Naive thymus-derived CD8-positive, alpha-beta T cell (primary cell): ENCODE measurements at places on chromosomes 11 and 22. TPM values are rescaled to one million over a fixed set of nuclear protein-coding genes. Genes with fewer than 3 reads are reported as not detected.

The ACTN3 gene
- 0.27 TPM for total RNA-seq

The NAALAD2 gene
- not detected for total RNA-seq

The SLC22A12 gene
- not detected for total RNA-seq

The DCDC1 gene
- total RNA-seq, result 1.8 TPM

GRCh38 chr11:76336597-76336996, 44.3 kb downstream of the THAP12 start:
- no peaks in the 10 kb centered on the region for H3K36me3 ChIP-seq
- DNase-seq, result no peak
- no peaks in the 10 kb centered on the region for H3K27me3 ChIP-seq
- peaks cover 20% of the 10 kb centered on the region for H3K4me1 ChIP-seq
- H3K4me3 ChIP-seq, result no peak overlapping the region

DNA sequence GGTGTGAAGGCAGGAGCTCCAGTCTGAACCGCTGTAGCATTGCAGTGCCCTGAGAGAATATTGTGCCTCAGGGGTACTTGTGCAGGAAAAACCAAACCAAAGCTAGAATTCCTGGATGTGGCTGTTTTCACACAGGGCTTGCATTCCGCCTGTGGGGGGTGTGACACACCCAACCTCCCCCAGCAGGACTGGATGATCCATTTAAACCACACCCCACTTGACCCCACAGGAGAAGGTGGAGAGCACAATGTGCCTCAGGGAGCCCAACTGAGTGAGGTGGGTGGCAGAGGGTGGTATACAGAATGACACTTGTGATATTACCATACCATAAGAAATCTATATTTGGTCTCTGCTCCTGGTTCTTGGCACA, 66.9 kb upstream of the SLC22A12 start:
- DNase-seq, result no peak
- no peaks in the 10 kb centered on the region for H3K4me1 ChIP-seq
- no peaks in the 10 kb centered on the region for H3K36me3 ChIP-seq
- H3K4me3 ChIP-seq, result no peak overlapping the region
- no peak overlapping the region for H3K27ac ChIP-seq

DNA sequence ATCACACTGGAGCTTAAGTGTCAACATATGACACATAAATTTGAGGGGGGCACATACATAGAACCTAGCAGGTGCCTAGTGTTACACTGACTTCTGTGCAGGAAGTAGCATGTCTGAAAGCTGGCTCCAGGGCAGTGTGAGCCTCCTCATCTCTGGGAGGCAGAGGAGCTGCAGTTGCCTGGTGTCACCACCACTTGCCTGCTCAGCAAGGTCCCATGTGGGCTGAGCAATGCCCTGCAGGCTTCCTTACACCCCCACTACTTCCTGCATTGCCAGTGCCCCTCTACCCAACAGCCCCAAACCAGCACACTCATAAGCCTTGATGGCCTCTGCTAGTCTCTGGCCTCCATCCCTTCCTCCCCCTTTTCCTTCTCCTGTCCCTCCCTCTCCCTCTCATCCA, 165.8 kb downstream of the BUD13 start:
- DNase-seq, result no peak
- H3K27ac ChIP-seq, result no peak overlapping the region
- H3K4me3 ChIP-seq, result no peak overlapping the region

GRCh38 chr11:93547773-93548172, 4.6 kb upstream of the SMCO4 start:
- no peak for DNase-seq
- H3K27me3 ChIP-seq, result peaks cover 14% of the 10 kb centered on the region
- no peak overlapping the region for H3K4me3 ChIP-seq
- no peak overlapping the region for H3K27ac ChIP-seq

DNA sequence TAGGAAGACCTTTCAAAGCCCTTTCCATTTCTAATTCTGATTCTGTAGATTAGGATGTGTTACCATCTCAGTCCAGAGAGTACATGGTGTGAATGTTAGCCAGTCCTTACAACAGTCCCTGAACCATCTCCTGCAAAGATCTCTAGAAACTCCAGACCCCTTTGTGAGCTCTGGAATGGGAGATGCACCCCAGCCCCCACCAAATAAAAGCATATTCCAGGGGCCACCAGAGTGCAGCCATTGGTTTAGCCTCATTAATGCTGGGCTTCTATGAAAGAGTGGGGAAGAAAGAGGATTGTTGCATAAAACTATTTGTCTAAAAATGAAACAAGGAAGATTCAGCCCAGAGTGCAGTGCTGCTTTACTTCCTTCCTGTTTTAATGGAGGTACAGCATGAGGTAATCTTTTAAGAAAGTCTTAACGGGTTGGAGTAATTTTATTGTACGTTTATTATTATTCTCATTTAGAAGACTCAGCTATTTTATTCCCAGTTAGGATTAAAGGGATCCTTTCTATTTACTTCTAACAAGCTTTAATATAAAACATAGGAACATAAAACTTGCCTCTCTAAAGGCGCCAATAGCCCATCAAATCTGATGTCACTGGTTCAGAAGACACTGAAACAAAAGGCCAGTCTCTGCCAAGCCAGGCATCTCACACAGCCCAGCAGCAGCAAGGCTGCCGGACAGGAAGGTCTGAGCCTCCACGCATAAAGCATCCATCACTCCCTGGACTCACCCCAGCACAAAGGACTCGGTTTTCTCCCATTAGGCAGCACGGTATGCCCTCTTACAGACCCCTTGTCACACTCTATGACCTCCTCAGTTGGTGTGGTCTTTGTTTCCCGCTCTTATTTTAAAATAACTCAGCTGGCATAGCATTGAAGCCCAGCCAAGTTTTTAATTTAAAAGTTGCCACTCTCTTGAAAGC, 203.9 kb upstream of the BLID start:
- H3K27me3 ChIP-seq, result peaks cover 35% of the 10 kb centered on the region
- no peaks in the 10 kb centered on the region for H3K4me1 ChIP-seq
- H3K4me3 ChIP-seq, result no peak overlapping the region
- H3K27ac ChIP-seq, result no peak overlapping the region

DNA sequence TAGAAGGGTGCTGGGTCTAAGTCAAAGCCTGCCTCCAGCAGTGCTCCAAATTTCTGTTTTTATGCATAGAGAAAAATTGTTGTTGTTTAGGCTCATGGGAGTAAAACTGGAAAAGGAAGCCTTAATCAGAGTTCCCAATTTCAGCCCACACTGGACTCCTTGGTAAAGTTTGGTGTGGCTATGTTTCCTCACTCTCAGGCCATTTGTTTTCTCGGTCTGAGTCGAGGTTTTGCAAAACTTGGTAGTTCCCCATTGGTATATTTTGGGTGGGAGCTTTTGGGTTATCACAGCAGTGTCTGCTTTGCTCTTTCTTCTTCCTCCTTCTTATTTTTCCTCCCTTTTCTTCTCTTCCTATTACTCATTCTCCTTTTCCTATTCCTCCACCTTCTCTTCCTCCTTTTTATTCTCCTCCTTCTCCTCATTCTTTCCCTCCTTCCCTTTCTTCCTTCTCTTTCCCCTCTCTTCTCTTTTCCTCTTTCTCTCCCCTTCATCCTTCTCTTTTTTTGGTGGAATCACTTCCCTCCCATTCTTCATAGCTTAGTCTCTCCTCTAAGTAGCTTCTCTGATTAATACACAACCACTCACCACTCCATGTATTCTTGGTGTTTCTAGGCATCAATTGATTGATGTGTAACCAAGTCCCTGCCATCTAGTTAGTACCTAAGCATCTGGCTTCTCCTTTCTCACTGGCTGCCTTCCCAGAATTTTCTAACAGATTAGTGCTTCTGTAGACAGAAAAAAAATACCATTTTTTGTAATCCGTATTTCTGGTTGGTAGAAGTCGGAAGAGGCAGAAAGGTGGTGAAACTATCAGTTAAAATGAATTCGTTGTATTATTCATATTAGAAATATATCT, 10.1 kb downstream of the SLC5A1 start:
- H3K27me3 ChIP-seq, result peaks cover 13% of the 10 kb centered on the region
- no peak overlapping the region for H3K4me3 ChIP-seq
- H3K4me1 ChIP-seq, result peaks cover 4% of the 10 kb centered on the region
- no peaks in the 10 kb centered on the region for H3K36me3 ChIP-seq
- DNase-seq, result no peak

- no peak overlapping the region for H3K4me3 ChIP-seq
- H3K27me3 ChIP-seq, result peaks cover 15% of the 10 kb centered on the region
- DNase-seq, result no peak
- no peaks in the 10 kb centered on the region for H3K36me3 ChIP-seq
- no peak overlapping the region for H3K27ac ChIP-seq
Observed at GRCh38 chr11:111303461-111303860, 5.1 kb downstream of the POU2AF3 start.

GRCh38 chr11:106480581-106481190, 403.2 kb downstream of the AASDHPPT start:
- DNase-seq, result no peak
- no peaks in the 10 kb centered on the region for H3K36me3 ChIP-seq
- H3K4me3 ChIP-seq, result no peak overlapping the region
- no peaks in the 10 kb centered on the region for H3K27me3 ChIP-seq
- no peak overlapping the region for H3K27ac ChIP-seq
- H3K4me1 ChIP-seq, result no peaks in the 10 kb centered on the region

DNA sequence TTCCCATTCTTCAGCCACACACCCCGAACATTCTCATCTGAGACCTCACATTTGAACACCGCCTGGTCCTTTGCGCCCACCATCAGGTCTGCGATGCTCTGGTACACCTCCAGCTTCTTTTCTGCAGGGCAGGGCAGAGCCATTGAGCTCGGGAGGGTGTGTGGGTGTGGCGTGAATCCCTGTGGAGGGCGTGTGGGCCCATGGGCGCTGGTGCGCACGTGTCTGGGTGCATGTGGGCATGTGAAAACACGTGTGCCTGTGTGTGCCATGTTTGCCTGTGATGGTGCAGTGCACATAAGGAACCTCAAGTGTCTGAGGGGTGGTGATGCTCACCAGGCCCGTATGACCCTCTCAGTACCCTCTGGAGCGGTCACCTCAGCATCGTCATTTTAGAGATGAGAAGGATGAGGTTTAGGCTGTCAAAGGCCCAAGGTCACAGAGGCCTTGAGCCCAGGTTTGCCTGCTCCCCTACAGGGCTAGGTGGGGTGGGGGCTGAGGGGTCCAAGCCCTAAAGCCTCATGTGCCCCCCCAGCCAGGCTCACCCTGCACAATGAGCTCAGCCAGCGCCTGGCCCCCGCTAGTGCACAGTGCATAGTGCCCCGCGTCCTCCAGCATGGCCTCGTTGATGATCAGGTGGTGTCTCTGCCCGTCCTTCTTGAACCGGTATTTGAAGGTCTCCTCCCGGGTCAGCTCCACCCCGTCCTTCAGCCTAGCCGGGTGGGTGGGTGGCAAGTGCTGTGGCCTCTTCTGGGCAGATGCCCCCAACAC, 10.3 kb downstream of the MYBPC3 start:
- no peaks in the 10 kb centered on the region for H3K27me3 ChIP-seq
- H3K4me3 ChIP-seq, result no peak overlapping the region
- no peak overlapping the region for H3K27ac ChIP-seq

DNA sequence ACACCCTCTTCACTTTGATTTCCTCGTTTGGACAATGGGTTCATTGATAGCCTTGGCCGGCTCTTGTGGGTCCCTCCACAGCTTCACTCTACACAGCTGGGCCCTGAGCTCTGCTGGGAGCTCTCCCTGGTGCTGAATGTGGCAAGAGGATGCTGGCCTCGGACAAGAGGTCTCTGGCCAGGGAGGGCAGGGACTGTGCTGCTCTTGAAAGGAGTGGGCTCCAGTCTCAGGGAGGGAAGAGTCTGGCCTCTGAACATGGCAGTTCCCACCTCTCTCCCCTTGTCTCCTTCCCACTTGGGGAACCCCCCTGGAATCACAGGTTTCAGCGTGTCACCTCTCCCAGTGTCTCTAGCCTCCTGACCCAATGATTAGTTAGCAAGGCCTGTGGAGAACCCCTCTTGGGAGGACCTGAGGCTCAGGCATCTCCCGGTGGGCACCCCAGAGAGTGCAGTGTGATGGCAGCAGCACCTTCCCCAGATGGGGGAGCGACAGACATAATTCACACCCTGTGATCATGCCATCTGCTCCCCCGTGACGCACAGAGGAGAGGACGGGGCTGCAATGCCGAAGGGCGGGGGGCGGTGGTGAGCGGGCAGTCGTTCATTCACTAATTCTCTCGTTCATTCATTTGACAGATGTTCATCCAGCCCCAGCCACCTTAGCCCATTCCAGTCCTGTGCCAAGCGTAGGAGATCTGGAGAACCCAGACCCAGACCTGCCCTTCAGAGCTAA, 2.8 kb upstream of the CABP7 start:
- peaks cover 31% of the 10 kb centered on the region for H3K27me3 ChIP-seq
- no peaks in the 10 kb centered on the region for H3K4me1 ChIP-seq
- H3K36me3 ChIP-seq, result no peaks in the 10 kb centered on the region
- DNase-seq, result no peak
- no peak overlapping the region for H3K27ac ChIP-seq

DNA sequence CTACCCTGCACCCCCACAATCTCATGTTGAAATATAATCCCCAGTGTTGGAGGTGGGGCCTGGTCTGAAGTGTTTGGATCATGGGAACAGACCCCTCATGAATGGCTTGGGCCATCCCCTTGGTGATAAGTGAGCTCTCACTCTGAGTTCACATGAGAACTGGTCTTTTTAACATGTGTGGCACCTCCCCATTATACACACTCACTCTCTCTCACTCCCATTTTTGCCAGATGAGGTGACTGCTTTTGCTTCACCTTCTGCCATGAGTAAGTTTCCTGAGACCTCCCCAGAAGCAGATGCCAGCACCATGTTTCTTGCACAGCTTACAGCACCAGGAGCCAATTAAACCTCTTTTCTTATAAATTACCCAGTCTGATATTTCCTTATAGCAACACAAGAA, 32.1 kb upstream of the DRD2 start:
- peaks cover 3% of the 10 kb centered on the region for H3K4me1 ChIP-seq

DNA sequence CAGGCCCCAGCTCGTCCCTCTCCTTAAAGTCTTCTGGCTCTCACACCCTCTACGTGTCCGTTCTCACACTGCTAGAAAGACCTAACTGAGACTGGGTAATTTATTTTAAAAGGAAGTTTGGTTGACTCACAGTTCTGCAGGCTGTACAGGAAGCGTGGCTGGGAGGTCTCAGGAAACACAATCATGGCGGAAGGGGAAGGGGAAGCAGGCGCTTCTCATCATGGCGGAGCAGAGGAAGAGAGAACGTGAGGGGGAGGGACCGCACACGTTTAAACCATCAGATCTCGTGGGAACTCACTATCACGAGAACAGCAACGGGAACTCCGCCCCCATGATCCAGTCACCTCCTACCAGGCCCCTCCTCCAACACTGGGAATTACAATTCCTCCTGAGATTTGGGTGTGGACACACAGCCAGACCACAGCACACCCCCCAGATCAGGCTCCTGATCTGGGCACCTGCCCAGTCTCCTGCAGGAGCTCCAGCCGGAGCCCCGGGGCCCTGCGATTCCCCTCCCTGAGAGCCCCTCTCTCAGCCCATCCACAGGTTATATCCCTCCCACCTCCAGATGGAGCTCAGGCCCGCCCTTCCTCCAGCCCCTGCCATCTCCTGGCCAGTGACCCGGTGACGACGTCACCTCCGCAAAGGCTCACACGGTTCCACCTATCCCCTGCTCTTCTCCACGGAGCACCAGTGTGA, 170.2 kb downstream of the BRD1 start:
- peak overlapping the region; percentile 90 for H3K27ac ChIP-seq
- H3K27me3 ChIP-seq, result no peaks in the 10 kb centered on the region
- H3K4me3 ChIP-seq, result peak overlapping the region; percentile 94
- H3K36me3 ChIP-seq, result peaks cover 2% of the 10 kb centered on the region

GRCh38 chr11:7657306-7658025, 15.8 kb downstream of the CYB5R2 start:
- H3K27me3 ChIP-seq, result no peaks in the 10 kb centered on the region
- H3K27ac ChIP-seq, result no peak overlapping the region
- H3K4me1 ChIP-seq, result no peaks in the 10 kb centered on the region
- peaks cover 10% of the 10 kb centered on the region for H3K36me3 ChIP-seq
- H3K4me3 ChIP-seq, result no peak overlapping the region
